ENCODE measurements at places on chromosomes 4 and X.

DNA sequence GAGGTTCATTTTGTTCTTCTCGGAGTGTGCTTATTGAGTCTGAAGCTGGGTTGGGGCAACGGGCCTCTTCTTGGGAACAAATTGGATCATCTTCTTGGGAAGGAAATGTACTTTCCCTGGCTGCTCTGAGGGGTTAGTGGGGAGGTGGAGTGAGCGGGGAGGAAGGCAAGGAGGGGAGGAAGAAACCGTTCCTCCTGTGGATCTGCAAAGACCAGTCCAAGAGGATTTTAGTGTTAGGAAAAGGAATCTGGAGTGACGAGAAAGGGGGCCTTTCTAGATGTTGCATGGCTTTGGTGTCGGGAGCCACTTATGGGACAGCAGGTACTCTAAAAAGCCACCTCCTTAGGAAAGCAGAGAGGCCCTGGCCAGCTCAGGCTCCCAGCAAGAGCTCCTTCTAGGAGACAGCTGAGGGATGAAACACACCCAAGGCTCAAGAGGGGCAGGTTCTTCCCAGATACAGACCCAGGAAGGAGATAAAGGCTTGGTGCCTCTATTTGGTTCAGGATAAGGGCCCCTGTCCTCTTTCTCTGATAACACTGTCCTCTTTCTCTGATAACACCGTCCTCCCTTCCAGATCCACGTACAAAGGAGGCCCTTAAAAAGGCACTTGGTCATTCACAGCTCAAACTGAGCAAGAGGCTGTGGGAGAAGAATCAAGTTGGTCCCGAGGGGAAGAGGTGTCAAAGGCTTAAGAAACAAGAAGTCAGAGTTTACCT is 451 bp downstream of the SOD3 start:
- DNase-seq, result no peak

DNA sequence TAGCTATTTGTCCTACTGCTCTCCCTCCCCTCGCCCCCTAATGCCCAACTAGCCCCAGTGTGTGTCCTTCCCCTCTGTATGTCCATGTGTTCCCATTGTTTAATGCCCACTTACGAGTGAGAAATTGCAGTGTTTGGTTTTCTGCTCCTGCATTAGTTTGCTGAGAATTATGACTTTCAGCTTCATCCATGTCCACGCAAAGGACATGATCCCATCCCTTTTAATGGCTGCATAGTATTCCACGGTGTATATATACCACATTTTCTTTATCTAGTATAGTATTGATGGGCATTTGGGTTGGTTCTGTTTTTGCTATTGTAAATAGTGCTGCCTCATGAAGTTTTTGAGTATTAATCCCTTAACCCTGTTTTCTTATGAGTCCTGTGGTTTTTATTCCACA is 33.6 kb upstream of the CFAP299 start:
- DNase-seq, result no peak

- no peak for DNase-seq
Measured at GRCh38 chr4:168815379-168816345, 194.4 kb downstream of the CBR4 start.

GRCh38 chrX:112614640-112615039 is 65.1 kb downstream of the LHFPL1 start:
- DNase-seq, result no peak
